ENCODE measurements at places on chromosomes 5 and 9. TPM values are rescaled to one million over a fixed set of nuclear protein-coding genes. Genes with fewer than 3 reads are reported as not detected.

DNA sequence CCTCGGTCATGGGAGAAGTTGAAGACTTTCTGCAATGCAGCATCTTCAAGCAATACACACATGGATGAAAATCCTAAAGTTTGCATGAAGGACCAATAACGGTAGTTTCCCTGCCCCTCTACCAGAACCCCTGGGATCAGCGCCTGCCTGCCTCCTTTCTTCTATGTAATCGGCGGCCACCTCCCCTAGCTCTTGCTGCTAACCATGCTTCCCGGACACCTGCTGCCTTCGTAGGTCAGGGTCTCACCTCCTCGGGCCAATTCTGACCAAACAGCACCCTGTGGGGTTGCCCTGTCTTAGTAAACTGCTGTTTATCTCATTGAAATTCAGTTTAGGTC, 388 bp upstream of the MED10 start:
- DNase-seq = peak; percentile 62

DNA sequence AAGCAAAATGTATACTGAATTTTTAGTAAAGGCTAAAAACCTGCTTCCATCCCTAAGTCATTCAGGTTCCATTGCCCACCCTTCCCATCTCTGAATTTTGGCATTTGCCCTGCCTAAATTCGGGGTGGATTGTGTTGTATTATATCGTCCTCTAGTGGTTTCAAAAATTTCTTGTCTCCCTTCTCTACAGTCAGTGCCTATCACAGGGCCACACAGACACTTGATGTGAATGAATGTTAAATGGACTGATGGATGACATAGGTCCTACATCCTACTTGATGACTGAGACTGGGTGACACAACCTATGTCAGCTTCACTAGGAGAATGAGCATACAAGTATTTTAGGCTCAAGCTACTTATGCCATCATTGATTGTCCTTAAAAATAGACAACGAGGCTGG, 45.6 kb upstream of the SLC30A5 start:
- no peak for DNase-seq

DNA sequence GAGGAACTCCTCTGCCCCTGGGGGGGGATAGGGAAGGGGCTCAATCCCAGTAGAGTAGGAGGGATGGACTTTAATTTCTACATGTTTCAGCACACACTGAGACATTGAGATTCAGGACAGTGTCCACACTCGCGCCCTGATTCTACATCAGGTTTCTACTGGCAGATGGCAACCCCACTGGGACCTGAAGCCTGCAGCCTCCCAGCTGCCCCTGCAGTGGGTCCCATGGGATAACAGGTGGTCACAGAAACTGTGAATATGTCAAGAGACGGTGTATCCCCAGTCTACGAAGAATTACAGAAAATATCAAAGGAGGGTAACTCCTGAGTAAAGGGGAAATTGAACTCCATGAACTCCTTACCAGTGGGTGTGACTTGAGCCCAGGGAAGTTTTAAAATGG, 2.4 kb upstream of the TERT start:
- DNase-seq = no peak

DNA sequence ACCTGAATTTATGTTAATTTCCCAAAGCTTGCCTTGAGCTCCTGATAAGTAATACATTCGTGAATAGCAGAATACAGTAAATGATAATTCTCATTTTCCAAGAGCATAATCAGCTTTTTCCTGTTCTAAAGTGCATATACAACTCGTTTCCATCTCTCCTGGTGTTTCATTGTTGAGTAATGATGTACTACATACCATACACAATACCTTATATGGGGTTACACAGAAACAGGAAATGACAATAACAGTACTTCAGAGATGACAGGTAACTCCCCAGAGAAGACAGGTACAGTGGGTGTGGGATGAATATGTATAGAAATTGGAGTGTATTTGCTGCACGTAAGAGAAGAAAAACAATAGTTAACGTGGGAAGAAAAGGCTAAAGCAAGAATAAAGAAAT, 287.1 kb downstream of the TENT4A start:
- DNase-seq = no peak

DNA sequence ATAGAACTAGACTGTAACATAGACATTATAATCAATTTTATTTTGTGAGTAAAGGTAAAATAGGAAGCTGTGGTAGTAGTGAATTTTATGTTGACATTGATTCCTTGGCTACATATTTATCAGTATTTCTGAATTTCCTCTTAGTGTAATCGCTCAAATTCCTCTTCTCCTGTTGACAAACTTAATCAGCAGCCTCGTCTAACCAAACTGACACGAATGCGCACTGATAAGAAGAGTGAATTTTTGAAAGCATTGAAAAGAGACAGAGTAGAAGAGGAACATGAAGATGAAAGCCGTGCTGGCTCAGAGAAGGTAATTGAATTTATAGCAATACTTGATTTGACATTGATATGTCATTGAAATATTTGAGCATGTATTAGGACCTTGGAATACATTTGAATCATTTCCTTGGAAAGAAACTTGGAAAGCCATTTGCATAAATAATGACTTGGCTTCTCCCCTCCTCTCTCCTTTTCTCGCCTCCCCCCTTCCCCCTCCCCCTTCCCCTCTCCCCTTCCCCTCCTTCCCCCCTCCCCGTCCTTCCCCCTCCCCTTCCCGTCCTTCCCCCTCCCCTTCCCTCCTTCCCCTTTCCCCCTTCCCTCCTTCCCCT, 75.5 kb downstream of the GPBP1 start:
- DNase-seq = no peak

DNA sequence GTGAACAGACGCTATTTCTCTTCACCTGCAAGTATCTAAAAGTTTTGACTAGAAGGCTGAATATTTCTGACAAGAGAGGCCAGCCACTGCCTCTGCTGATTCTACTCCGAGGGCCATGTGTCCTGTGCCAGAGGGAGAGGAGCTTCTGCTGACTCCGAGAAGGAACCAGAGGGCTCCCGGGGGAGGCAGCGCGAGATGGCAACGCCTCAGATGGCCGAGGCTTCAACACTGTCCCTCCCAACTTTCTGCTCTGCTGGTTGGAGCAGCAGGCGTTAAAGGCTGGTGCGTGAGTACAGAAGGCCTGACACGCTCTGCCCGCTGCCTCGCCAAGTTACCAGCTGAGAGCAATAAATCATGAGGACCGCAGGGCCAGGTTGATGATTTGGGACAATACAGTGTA, 178.8 kb downstream of the GAPVD1 start:
- DNase-seq = no peak

DNA sequence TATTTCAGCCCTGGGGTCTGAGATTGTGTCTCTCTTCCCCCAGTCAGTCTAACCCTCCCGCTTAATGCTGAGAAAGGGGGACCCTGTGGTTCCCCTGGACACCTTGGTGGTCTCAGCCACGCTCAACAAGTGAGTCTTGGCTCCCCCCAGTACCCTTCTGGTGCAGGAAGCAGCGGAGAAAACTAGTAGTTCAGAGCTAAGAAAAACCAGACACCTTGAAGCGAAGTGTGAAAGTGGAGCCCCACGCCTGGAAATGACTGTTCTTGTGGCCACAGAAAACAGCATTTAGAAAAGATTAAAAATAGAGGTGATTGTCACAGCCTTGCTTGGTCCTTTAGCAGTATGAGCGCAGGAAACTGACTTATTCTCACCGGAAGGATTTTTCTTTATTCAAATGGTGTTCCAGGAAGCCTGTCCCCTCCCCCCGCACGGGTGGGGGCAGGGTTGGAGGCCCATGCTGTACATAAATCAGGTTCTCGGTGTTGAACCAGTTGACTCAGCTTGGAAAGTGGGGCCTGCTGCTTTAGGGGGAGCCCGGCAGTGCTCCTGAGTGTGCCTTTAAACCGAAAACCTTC, 8.1 kb downstream of the ARPC5L start:
- DNase-seq = peak; percentile 81

DNA sequence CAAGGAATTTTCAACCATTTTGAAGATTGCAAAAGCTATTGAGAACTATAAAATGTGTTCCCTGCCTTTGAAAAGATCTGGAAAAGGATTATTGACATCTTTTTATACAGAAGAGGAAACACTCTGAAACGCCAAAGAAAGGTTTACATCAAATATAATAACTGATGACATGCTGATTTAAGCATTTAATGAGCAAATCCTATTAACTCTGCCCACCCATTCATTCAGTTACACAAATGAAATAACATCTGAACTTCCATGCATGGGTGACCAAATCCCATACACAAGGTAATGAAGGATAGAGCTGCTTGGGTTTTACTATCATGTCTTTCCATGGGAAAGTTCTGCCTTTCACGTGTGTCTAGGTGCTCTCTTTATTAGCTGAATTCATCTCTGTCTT, 589.4 kb upstream of the WWC1 start:
- no peak for DNase-seq

GRCh38 chr5:92850886-92851285, 730.1 kb downstream of the NR2F1-AS1 start:
- no peak for DNase-seq

GRCh38 chr5:124910354-124911016, 164.0 kb upstream of the ZNF608 start:
- DNase-seq = no peak

DNA sequence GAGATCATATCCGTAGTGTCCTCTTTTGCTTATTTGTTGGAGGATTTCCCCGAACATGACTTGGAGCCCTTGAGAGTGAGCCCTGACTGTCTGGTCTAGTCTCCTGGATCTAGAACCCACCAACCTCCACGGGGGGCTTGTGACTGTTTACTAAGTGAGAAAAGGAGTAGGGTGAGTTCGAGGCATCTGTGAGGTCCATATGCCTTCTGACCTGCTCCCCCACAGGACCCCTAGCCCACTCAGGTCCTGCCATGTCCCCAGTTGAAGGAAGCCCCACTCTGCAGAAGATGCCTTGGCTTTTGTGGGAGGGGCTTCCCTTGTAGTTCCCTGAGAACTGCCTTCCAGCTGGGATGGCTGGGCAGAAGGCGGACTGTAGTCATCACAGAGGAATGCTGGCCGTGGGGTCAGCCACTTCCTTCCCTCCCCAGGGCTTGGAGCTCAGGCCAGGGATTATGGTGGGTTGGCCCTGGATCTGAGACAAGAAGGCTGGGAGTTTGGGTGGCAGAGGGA, 7.0 kb upstream of the IRF1 start:
- DNase-seq = peak; percentile 87

DNA sequence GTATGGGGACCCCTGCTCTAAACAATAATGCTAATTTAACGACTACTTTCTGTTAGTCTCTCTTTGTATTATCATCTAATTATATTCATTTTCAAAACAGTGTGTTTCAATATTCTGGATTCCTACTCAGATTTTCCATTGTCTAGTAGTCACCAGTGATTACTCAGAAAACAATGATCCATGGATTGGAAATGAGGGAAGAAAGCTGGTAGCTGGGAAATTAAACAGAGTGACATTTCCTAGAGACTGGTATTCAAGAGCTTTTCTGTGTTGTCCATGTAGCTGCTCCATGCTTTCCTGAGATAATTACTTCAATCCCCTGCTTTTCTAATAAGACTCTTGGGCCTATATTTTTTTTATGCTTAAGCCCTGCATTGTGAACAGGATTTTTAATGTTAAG, 1862.1 kb upstream of the C9orf72 start:
- no peak for DNase-seq

DNA sequence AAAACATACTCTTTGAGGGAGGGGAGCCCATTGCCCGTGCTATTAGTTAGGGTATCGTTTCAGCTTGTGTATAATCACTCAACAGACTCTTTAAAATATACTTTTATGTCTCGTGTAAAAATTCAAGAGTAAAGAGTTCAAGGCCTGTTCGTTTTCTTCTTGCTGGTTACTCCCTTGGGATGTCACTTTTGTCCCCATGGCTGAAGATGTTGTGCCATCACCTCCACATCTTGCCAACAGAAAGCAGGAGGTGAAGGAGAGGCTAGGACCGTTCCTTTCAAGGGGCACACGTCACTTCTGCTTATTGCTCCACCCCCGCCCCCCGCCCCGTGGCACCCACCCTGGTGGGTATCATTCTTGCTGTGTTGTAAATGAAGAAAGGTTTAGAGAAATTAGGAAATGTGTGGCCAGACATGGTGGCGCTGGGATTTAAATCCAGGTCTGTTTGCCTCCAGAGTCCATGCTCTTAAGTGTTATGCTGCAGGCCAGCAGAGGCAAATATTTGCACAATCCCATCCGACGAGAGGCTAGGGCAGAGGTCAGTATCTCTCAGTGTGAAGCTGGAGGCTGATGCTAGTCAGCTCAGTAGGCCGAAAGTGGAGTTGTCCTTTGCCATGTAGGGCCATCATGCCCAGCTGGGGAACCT, 3.0 kb downstream of the MLANA start:
- DNase-seq = no peak

DNA sequence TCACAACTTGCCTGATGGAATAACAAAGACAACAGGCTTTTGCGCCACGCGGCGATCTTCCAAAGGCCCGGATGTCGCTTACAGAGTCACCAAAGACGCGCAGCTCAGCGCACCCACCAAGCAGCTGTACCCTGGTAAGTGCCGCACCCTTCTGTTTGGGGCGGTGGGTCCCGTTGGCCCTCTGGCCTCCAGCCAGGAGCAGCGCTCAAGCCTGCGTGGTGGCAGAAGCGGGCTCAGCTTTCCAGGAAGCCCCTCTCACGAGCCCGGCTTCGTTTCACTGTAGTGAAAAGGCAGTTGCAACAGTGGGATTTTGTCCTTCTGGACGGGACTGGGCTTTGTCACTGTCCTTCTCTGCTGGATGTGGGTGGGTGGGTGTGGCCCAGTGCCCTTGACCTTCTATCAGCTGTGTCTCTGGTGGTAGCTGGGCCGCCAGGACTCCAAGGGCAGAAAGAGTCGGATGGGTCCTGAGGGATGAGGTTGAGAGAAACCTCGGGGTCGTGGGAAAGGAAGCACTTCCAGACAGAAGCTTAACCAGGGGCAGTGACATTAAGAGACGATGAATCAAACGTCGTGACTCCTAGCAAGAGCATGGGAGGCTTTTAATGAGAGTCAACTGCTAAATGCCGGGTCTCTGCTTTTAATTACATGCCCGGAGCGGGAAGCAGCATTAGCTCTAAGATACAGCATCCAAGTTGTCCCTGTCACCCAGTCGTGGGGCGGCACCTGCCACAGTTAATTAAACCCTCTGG, 49.5 kb downstream of the COL5A1 start:
- peak; percentile 65 for DNase-seq

Gene GRM6
- not detected for total RNA-seq

Gene CEL
- total RNA-seq = 6.5 TPM

Gene ARHGEF37
- total RNA-seq = 25.7 TPM

Gene TMC1
- total RNA-seq = not detected

Gene ANKRD20A1
- 8.7 TPM for total RNA-seq

Gene DPH7
- total RNA-seq = 18.7 TPM
